ENCODE measurements at places on chromosomes 3 and 15.

GRCh38 chr3:138188013-138188730 lies 1.1 kb downstream of the ARMC8 start:
- no peak for DNase-seq

GRCh38 chr15:73714695-73715301 lies 30.6 kb downstream of the CD276 start:
- no peak for DNase-seq

GRCh38 chr3:72995337-72995736 lies 1.3 kb upstream of the PPP4R2 start:
- no peak for DNase-seq

DNA sequence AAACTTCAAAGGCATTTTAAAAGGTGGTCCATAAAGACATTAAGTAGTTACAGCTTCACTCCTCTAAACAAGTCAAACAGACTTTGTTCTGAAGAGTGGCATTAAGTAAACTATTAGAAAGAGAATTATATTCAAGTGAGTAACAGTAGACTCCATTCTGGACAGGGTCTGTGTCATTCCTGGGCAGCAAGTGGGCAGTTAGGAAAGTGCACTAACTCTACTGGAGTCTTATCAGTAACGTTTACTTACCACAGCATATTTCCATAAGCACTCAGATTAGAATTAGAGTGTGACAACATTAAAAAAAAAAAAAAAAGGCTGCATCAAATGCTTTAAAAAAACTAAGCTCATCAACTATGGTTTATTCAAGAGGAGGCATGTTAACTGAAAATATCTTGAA lies 10.6 kb downstream of the UBR1 start:
- DNase-seq: no peak

- no peak for DNase-seq
Measured at GRCh38 chr3:74605437-74605836, 9.0 kb downstream of the CNTN3 start.

DNA sequence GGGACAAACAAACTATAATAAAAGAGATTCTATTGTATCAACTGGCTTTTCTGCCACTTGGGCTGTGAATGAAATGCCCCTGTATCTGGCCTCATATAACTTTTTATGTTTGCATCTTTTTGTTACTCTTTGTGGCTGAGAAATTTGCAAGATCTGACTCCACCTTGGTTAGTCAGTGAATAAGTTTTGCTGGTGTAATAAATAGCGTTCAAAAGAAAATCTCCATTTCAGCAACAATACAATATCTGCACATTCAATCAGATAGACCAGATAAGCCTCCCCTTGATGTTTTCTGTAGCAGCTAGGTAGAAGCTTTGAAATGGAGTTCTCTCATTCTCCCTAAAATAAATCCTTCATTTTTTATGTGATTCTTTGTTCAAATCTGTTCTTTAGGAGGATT lies 12.0 kb downstream of the TRAT1 start:
- no peak for DNase-seq

GRCh38 chr15:58228718-58229117 lies 90.5 kb downstream of the AQP9 start:
- no peak for DNase-seq

DNA sequence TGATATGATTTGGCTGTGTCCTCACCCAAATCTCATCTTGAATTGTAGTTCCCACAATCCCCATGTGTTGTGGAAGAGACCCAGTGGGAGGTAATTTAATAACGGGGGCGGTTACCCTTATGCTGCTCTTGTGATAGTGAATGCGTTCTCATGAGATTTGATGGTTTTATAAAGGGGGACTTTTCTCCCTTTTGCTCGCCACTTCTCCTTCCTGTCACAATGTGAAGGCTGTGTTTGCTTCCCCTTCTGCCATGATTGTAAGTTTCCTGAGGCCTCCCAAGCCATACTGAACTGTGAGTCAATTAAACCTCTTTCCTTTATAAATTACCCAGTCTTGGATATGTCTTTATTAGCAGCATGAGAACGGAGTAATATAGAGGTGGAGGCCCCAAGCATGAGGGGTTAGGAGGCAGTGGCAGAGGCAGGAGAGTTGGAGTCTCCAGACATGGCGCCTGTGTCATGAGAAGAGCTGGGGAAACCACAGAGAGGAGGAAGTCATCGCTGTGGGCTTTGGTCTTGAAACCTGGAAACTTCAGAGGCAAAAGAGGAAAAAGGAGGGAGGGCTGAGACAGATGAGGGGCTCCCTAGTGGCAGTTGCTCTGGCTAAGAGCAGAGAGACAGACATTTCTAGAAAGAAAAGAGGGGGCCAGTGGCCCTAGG lies 107.8 kb upstream of the VEPH1 start:
- no peak for DNase-seq

- no peak for DNase-seq
Measured at GRCh38 chr15:96327155-96327741, 3.3 kb upstream of the NR2F2 start.

Measured in stimulated activated CD8-positive, alpha-beta memory T cell treated with anti-CD3 and anti-CD28 coated beads, Interleukin-4, amount 100 ng/mL, for 1 hour (primary cell).